ENCODE measurements at places on chromosomes 13 and 19. TPM values are rescaled to one million over a fixed set of nuclear protein-coding genes. Genes with fewer than 3 reads are reported as not detected.

EXOC3L2 gene
- not detected for total RNA-seq

PSG7 gene
- 0.44 TPM for total RNA-seq

SLC25A42 gene
- 7.9 TPM for total RNA-seq

C19orf67 gene
- 0.17 TPM for total RNA-seq

LRCH1 gene
- total RNA-seq, result 15.6 TPM

KLK11 gene
- total RNA-seq, result not detected

SOHLH2 gene
- 2.0 TPM for total RNA-seq

FCAR gene
- not detected for total RNA-seq

BEST2 gene
- not detected for total RNA-seq

CLIP3 gene
- 30.8 TPM for total RNA-seq

IFNL1 gene
- total RNA-seq, result not detected

RAB11B gene
- 113 TPM for total RNA-seq

DCLK1 gene
- total RNA-seq, result 19.5 TPM
